ENCODE measurements at places on chromosomes 3 and 15. TPM values are rescaled to one million over a fixed set of nuclear protein-coding genes. Genes with fewer than 3 reads are reported as not detected.

DNA sequence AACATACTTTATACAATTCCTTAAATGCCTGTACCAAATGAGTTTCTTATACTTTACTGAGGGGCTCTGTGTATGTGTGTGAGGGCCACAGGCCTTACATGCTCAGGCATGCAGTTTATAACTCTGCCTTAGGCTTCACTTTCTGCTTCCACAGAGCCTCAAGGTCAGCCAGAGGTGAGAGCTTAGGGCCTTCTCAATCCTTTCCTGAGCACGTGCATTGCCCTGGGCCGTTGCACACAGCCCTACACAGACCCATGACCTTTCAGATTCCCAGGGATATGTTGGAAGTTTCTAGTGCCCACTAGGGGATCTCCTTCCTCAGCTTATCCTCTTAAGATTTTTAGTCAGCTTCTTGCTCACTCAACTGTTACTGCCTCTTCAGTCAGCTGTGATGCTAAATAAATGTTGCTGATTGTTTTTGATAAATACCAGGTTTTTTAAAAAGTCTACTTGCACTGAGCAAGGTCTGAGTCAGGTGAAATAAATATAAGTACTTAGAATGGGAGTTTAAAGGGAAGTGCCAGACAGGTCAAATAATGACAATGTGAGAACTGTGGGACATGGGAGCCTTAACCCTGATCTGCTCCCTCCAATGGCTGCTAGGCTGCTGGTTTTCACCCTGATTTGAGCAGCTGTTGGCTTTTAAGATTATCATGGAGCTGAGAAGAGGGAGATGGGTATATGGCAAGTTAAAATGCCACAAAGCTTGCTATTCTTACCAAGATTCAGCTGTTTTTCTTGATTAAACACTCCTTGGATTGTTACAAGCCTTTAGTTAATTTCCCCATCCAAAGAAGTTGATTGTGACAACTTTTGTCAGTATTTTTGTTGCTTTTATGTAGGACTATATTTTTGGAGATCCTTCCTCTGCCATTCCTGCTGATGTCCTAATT, 169.5 kb downstream of the PLD1 start:
- no peaks in the 10 kb centered on the region for H3K36me3 ChIP-seq
- H3K27ac ChIP-seq, result no peak overlapping the region
- no peaks in the 10 kb centered on the region for H3K27me3 ChIP-seq
- H3K4me1 ChIP-seq, result no peaks in the 10 kb centered on the region

DNA sequence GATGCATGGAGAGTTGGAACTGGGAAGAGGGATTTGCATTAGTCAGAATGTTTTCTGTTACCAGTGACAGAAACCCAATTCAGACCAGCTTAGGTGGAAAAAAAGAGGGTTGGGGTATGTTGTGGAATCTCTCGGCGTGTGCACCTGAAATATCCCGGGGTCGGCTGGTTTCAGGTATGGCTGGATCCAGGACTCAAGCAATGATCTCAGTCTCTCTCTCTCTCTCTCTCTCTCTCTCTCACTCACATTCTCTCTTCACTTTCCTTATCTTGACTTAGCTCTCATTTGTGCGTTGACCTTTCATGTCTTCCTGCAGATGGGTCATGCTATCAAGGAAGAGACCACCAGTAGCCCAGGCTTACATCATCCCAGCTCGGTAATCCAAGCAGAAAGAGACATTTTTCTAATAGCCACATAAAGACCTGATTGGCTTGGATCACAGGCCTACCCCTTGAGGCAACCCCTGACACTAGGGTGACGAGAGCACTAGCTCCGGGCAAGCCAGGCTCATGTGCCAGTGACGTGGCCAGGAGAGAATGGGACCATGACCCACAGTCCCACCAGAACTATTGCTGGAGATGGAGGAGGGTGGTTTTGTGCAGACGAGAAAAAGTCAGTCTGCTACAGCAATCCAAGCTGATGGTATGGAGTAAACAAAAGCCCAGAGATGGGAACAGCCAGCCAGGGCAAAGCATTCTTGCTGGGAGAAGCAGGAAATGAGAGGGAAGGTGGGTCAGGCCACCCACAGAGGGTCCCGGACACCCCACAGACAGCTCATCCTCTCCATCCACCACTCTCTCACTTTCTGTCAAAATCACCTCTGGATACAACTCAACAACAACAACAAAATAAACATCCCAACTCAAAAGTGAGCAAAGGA, 91.7 kb downstream of the CHSY1 start:
- no peak overlapping the region for H3K4me3 ChIP-seq
- H3K4me1 ChIP-seq, result no peaks in the 10 kb centered on the region
- no peaks in the 10 kb centered on the region for H3K36me3 ChIP-seq
- no peak overlapping the region for H3K27ac ChIP-seq
- H3K27me3 ChIP-seq, result no peaks in the 10 kb centered on the region

DNA sequence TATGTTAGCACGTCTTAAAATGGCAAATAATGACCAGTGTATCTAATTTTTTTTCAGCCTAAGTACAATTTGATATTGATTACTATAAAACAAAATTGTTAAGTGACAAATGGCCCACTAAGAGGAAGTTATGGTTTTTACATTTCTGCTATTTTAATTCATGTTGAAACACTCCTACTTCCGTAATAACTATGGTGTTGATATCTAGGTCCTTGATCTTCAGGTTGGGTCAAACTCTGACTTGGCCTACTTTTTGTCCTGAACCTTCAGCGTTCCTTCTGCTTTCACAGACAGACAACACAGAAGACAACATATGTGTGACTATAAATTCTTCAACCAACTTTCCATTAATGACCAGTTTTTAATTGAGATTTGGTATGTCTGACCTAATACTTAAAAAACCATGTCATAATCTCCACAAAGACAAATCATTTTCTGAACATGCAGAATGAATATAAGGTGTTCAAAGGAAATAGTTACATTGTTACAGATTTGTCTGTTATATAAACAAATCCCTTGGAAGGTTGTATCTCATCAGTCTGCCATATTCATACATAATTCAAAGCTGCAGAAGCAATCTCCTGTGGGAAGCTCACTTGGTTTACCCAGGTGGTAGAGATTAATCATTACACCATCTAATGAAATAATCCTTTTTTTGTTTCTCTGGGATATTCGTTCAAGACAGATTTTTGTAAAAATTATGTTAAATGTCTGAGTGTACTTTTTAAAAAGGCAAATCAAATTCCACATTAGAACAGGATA, 92.1 kb upstream of the TSPAN3 start:
- no peaks in the 10 kb centered on the region for H3K27me3 ChIP-seq
- H3K4me1 ChIP-seq, result peaks cover 59% of the 10 kb centered on the region
- no peak for DNase-seq
- no peak overlapping the region for H3K27ac ChIP-seq
- H3K4me3 ChIP-seq, result no peak overlapping the region
- H3K36me3 ChIP-seq, result no peaks in the 10 kb centered on the region

The MUC13 gene
- total RNA-seq, result 3.9 TPM

The ATG3 gene
- 25.4 TPM for total RNA-seq

The MBD4 gene
- total RNA-seq, result 13.3 TPM
